ENCODE measurements at places on chromosomes 2 and 18.
A peak's percentile ranks its signal among the peaks of the same experiment; 100 is the strongest.

- DNase-seq: no peak
Measured at GRCh38 chr2:25494616-25495015, 152.9 kb upstream of the DNMT3A start.

DNA sequence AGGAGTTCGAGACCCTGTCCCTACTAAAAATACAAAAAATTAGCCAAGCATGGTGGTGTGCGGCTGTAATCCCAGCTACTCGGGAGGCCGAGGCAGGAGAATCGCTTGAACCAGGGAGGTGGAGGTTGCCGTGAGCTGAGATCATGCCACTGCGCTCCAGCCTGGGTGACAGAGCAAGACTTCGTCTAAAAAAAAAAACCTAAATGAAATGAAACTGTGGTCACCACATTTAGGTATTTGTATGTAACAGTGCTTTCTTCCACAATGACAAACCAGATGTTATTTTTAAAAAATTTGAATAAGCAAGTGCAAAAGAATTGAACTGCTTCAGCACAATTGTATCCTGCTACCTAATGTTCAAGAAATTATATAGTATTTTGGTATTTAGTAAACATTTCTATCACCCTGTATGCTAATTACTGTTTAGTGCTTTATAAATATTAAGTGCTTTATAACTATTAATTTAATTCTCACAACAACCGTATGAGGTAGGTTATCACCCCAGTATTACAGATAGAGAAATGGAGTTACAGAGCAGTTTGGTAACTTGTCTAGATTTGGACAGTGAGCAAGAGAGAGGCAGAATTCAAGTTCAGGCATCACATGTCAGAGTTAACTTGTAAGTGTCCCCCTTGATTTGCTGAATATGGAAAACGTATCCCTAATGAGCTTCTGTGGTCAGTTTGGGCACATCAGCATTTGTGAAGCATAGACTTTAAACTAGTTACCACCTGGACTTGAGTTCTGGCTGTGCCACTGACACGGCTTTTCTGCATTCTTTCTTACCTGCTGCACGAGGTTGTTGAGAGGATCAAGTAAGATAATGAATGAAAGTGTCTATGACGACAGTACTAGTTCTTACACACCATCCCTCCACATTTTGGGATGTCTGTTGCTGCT is 14.4 kb downstream of the PHLPP1 start:
- DNase-seq: no peak

DNA sequence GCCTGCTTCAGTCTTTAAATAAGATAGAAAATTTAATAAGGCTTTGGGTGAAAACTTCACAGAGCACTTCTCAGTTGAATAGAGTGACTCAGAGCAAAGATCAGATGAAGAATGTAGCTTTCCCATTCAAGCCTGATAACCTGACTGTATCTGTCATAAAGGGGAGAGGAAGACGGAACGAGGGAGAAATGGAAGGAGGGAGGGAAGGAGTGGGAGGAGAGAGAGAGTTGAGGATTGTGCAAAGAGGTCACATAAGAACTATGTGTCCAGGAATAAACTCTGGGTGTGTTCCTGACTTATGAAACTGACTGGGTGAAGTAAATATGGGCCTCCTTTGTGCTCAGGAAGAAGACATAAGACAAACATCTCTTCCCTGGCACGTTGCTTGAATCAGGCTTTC is 385.5 kb downstream of the LPIN1 start:
- no peak for DNase-seq

DNA sequence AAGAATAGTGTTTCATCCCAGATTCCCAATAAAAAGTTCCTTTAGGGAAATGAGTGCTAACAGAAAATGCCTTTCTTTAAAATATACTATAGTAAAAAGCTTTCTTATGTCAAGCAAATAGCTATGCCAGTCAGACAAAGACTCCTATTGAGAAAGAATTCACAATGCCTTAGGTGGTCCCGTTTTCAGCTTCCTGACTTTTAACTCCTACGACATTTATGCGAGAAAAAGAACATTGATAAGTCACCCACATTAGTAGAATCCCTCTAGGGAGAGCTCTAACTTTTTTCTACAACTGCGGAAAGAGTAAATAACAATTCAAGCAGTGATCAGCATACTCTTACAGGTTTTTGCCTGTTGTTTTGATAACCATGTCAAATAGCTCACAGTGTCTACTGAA is 750.8 kb upstream of the ACVR2A start:
- DNase-seq: no peak

GRCh38 chr2:43424262-43425207 is 171.3 kb downstream of the THADA start:
- no peak for DNase-seq

DNA sequence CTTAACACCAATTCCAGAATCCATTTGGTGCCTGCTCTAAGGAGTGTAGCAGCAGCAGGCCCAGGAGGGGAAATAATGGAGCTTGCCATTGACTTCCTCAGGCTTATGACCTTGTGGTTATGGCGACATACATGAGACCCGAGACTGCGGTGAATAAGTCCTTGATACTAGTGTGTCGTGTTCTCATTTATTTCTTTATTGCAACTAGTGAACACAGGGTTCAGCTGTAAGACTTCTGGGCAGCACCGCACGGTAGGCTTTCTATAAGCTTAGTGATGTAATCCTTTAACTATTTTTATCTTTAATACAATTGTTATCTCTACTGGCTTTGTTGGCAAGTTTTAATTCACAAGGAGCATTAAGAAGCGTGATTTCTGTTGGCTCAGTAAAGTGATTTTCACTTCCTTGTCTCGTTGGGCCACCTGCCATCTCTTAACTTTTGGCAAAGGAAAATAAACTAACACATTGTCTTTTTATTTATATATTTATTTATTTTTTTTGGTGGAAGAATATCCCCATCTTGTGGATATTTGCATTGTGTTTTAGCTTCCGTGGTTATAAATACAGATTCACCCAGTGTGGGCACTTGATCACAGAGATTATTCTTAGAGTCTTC is 139.8 kb downstream of the LTBP1 start:
- no peak for DNase-seq

DNA sequence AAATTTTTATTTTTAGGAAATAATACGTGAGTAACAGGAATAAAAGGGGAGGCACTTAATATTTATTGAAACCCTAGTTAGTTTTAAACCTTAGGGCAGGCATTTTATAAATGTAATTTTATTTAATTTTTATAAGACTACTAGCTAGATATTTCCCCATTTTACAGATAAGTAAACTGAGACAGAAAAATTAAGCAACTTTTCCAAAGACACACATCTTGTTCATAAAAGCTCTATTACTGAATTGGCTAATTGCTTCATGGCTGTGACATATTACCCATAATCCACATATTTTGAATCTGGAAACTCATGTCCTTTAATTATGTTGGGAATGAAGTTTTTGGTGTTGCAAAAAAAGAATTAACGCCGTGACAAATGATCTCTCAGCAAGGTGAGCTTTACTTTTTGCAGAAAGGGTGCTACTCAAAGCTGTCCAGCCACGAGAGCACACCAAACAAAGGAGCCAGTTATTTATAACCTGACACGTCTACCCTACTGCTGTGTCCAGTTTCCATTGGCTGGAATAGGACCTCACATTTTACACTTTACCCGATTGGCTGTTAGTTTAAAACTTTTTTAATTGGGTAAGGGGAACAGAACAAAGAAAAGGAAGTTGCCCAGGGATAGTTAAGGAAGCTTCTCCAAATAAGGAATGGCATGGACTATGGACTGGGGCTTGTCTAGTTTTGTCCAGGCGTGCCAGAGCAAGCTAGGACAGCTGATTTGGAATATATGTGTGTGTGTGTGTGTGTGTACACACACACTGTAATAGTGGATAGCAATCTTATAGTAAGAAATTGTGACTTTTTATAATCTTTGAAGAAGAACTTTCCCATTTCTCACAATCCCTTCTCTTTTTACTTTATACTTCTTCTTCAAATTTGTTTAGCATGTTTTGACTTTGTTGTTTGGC is 54.2 kb downstream of the COMMD1 start:
- no peak for DNase-seq

GRCh38 chr2:106353676-106354075 is 114.5 kb downstream of the RGPD3 start:
- DNase-seq: no peak

- DNase-seq: no peak
Measured at GRCh38 chr2:23614701-23615100, 229.7 kb downstream of the KLHL29 start.

DNA sequence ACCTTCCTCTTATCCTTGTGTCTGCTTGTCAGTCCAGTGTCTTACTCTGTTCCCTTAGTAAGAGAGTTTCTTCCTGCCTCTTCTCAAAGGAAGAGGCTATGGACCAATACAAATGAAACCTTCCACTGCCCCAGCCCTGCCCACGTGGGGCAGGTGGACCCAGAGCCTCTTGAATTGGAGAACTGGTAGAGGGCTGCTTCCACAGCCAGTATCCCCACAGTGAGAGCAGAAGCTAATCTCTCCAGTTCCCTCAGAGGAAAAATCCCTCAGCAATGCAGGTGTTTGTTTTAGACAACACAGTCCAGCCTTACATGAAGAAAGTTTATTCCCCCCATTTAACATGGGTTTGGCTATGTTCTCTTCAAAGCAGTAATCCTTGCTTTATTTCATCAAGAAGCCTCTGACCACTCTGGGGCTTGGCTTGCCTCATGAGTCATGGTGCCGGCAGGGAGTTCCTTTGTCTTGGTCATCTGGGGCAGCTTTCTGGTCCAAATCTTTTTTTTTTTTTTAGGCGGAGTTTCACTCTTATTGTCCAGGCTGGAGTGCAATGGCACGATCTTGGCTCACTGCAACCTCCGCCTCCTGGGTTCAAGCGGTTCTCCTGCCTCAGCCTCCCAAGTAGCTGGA is 6.5 kb upstream of the CYBRD1 start:
- no peak for DNase-seq

DNA sequence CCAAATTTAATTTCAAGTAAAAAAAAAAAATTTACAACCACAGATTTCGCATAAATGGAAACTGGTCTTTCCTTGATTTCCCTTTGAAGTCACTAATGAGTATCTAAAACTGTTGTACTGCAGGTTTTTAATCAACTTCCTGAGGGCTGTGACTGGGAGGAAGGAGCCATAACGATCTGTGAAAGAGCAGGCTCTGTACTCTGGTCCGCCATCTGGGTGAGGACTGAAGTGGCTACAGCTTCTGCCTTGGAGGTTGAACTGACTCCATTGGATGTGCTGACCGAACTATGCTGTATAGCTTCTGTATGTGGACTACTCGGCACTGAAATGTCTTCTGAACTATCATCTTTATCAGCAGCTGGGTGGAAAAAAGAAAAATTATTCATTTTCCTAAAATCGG is 69.3 kb upstream of the CHN1 start:
- DNase-seq: no peak

- DNase-seq: no peak
Measured at GRCh38 chr2:232325324-232326273, 53.0 kb upstream of the ALPP start.

GRCh38 chr18:1015777-1016176 is 111.1 kb downstream of the ADCYAP1 start:
- DNase-seq: no peak

DNA sequence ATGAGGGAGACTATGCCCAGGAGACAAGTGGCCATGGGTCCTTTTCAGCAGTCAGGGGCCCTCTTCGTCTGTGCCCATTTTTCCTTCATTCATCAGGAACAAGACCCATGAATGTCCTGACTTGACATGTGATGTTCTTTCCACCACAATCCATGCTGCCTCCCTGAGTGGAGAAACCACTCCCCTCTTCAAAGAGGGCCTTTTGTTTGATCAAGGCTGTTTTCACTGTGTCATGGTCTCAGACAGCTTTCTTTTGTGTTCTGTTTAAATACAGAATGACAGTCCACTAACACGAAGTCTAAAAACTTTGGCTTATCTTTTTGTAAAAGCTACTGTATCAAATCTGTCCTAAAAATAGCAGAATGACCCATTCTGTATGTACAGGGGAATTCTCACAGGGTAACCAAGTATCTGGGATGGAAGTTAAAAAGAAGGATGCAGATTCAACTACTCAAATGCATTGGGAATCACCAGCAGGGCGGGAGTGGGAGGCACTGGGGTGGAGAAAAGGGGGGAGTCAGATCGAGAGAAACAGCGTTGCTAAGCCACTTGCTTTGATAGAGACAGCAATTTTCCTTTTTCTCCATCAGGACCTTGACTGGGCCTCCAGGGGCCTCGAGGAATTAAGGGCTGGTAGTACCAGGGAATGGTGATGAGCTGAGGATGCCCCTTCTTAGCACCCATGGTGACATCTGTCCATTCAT is 13.9 kb downstream of the LRP2 start:
- peak; percentile 76 for DNase-seq

GRCh38 chr18:6452194-6452593 is 37.5 kb upstream of the L3MBTL4 start:
- DNase-seq: no peak

GRCh38 chr2:144798034-144798433 is 278.1 kb upstream of the ZEB2 start:
- no peak for DNase-seq

DNA sequence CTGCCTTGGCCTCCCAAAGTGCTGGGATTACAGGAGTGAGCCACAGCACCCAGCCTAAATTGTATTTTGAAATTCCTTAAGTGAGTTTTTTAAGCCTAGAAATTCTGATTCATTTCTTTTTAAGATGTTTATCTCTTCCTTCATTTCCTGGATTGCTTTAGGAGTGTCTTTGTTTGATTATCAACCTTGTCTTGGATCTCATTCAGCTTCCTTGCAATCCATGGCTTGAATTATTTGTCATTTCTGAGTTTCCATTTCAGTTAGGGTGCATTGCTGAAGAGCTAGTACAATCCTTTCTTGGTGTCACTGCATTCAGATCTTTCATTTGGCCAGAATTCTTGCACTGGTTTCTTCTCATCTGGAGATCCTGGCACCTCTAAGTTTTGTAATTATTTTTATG is 606.4 kb upstream of the ZNF804A start:
- DNase-seq: no peak

GRCh38 chr2:240469239-240469636 is 33.8 kb downstream of the GPC1 start:
- DNase-seq: no peak

DNA sequence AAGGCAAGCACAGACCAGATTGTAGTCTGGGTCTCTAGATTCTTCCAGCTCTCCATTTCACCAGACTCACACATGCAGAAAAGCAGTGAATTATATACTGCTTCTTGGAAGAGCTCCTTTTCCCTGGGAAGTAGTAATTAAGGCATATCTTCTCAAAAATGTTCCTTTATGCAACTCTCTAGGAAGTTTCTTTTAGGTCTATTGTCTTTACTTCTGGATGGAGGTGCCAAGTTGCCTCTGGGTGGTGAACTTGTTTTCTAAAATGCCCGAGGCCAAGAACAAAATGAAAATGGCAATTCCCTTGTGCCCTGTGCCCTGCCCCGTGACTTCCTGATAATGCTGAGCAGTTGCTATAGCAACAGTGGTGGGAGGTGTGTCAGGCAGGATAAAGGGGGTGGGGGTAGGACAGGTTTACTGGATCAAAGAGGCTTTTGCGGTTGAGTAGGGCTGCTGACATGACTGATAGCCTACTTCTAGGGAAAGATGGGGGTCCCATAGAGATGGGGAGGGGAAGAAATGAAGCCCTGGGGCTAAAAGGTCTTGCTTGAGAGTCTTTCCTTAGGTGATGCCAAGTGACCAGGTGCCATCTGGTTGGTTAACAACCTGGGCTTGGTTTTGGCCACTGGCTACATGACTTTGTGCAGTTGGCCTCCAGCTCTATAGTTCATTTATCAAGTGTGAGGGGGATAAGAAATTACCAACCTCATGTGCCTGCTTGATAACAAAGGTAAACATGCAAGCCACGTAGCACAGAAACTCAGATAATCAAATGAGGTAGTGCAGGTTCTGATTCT is 11.8 kb downstream of the IGFBP2 start:
- DNase-seq: peak; percentile 17

All from putamen (tissue), 1 donor.